ENCODE measurements at places on chromosomes 13 and 19.

- no peak for DNase-seq
Measured at GRCh38 chr13:72109863-72110262, 242.9 kb upstream of the DACH1 start.

GRCh38 chr19:12689012-12689411 is 1.2 kb downstream of the GNG14 start:
- no peak for DNase-seq

DNA sequence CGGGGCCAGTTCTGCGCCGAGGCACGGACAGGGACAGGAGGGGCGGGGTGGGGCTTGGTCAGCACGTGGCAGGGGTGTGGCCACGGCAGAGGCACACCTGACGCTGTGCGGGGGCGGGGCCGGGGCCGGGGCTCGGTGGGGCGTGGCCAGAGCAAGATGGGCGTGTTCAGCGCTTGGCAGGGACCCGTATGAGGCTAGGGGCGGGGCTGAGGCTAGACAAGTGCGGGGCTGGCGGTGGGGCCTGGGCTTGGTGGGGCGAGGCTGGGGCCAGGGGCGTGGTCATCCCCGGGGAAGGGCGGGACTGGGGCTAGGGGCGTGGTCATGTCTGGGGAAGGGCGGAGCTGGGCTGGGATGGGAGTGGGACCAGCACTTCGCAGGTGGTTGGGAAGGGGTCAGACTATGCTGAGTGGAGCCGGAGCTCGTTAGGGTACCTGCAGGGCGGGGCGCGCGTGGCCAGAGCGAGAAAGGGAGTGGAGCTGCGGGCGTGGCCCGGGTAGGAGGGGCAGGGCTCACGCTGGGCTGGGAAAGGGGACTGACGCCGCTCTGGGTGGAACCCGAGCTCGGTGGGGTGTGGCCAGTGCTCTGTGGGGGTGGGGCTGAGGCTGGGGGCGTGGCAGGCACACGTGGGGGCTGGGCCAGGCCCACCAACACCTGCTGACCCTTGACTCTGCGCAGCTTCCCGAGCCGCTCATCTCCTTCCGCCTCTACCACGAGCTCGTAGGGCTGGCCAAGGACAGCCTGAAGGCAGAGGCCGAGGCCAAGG is 12.8 kb downstream of the POLR2E start:
- DNase-seq, result peak; percentile 67

DNA sequence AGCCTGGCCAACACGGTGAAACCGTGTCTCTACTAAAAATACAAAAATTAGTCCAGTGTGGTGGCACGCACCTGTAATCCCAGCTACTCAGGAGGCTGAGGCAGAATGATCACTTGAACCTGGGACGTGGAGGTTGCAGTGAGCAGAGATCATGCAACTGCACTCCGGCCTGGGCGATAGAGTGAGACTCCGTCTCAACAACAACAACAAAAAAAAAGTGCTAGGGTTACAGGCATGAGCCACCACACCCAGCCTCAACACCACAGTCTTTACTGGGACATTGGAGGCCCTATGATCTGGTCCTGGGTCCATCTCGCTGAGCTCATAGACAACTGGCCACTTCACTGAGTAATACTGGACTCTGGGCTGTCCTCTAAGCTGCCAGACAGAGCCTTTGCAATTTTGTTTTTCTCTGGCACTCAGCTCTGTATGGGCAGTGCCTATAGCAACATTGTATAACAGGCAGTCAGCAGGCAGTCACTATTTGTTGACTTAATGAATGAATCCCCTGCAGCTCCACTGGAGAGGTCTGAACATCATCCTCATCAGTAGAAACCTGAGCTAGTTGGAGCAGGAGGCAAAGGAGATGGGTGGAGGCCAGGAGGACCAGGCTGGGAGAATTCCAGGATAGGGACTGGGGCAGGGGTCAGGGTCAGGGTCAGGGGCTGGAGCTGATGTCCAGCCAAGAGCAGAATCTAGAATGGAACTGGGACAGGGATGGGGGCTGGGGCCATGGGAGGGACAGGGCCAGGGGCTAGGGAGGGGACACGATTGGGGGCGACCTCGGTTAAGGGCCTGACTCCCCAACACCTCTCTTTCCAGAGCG is 8.1 kb downstream of the BLOC1S3 start:
- no peak for DNase-seq

- no peak for DNase-seq
Measured at GRCh38 chr19:57248646-57249045, 8.2 kb downstream of the ZNF805 start.

DNA sequence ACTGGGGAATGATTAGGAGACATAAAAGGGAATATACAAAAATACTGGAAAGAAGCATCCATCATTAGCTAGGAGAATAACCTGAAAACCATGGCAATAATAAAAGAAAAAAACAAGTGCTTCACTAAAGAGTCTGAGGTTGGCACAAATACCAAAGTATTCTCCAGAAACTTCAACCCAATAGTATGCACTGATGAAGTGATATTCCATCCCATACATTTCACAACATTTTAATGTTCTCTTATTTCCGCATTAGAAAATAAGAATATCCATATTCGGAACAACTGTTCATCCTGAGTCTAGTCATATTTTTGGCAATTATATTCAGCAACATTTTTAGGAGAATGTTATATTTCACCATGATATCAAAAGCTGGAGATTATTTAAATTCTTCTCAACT is 116.2 kb downstream of the POSTN start:
- DNase-seq, result no peak

DNA sequence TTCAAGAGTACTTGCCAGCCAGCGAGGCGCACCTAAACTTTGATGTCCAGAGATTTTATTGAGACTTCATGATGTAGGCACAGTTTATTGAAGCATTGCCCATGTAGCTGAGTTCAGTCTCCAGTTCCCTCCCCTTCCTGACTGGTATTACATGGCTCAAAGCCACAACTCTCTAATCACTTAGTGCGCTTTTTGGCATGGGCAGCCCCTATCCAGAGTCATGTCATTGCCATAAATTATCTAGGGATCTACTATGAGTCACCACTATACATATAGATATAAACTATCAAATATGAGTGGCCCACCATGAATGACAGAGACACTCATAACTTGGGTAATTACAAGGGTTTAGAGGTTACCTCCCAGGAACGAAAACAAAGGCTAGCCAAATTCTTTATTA is 7.7 kb downstream of the ZNF614 start:
- no peak for DNase-seq

- no peak for DNase-seq
Measured at GRCh38 chr13:92315265-92315664, 911.3 kb upstream of the GPC6 start.

- DNase-seq, result no peak
Measured at GRCh38 chr13:59542303-59542702, 621.4 kb downstream of the DIAPH3 start.

GRCh38 chr13:30061217-30061616 is 210.8 kb upstream of the UBL3 start:
- DNase-seq, result no peak

GRCh38 chr19:10915130-10916091 is 13.0 kb downstream of the YIPF2 start:
- DNase-seq, result no peak

Measured in NCI-H1436 treated with DMSO at 0.1 percent for 48 hours (cell line).